Anterior cingulate cortex (tissue), 58 donors: ENCODE measurements at places on chromosomes 1 and 21.

GRCh38 chr21:30668776-30669175 is 26.1 kb downstream of the KRTAP20-3 start:
- no peak for DNase-seq

GRCh38 chr1:39378377-39378776 is 113.1 kb upstream of the BMP8A start:
- no peak for DNase-seq

- DNase-seq: no peak
Measured at GRCh38 chr1:155272466-155273342, 600 bp downstream of the CLK2 start.

GRCh38 chr1:62294261-62294660 is 25.0 kb downstream of the KANK4 start:
- no peak for DNase-seq

DNA sequence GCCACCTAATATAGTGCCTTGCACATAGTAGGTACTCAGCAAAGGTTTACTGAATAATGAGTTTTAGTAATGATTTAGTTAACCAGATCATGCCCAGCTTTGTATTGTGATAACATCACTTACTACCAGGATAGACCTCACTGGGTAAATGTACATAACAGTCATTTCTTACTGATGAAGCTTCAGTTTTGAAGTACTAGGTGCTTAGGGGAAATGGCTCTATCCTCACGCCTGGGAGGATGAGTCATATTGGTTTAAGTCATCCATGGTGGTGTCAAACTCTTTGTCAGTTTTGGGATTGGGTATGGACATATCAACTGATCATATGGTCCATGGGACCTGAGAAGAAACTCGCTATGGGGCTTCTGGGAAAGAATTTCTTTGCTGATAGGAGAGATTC is 90.6 kb upstream of the USP24 start:
- DNase-seq: no peak

GRCh38 chr21:32046191-32046590 is 173.4 kb downstream of the HUNK start:
- no peak for DNase-seq

DNA sequence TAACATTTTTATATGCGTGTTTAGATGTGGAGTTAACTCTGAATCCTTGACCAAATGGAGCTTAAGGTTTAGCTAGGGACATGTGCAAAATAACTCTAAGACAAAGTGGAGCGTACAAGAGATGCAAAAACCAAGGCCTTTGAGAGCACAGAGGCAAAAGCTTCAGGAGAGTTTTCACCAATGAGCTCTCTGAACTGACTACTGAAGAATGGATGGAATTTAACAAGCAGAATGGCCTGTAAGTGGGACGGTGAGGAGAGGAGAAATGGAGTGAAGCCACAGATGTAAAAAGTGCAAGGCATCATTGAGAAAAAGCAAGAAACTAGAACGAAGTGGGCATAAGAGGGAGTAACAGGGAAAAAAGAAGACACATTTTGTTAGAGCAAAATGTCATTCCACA is 260.0 kb downstream of the RGS7 start:
- DNase-seq: no peak

DNA sequence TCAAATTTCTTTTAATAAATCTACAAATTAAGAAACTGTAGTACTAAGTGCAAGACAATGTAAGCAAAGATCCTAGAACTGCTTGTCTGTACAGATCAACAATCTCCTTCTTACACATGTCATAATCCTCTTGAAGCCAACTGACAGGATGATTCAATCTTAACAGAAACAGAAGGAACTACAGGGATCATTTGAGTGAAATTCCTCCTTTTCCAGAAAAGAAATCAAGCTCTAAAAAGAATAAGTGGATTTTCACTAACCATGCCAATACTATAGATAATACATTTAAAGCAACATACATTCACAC is 53.2 kb downstream of the RAB3GAP2 start:
- DNase-seq: no peak
